Heart right ventricle (tissue), 16 donors: ENCODE measurements at places on chromosomes 2 and 18. TPM values are rescaled to one million over a fixed set of nuclear protein-coding genes. Genes with fewer than 3 reads are reported as not detected.

The MAP2 gene
- total RNA-seq, result 12.6 TPM

DNA sequence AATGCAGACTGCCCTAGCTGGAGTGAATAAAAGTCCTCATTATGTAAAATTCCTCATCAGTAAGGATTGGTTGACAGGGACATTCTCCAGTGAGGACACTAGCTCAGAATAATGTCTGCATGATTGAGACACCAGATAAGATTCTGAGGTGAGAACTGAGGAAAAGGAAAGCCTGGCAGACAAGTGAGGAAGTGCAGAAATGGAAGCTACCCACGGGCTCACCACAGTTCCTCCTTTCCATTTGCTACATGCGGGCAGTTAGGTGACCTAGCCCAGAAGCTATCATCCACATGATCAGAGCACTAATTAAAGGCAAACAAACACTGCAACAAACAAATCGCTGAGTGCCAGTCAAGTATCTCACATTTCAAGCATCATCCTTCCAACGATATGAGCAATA lies 27.7 kb downstream of the NETO1 start:
- DNase-seq, result no peak

- no peak for DNase-seq
Observed at GRCh38 chr18:61734396-61734795, 158.4 kb downstream of the RNF152 start.

DNA sequence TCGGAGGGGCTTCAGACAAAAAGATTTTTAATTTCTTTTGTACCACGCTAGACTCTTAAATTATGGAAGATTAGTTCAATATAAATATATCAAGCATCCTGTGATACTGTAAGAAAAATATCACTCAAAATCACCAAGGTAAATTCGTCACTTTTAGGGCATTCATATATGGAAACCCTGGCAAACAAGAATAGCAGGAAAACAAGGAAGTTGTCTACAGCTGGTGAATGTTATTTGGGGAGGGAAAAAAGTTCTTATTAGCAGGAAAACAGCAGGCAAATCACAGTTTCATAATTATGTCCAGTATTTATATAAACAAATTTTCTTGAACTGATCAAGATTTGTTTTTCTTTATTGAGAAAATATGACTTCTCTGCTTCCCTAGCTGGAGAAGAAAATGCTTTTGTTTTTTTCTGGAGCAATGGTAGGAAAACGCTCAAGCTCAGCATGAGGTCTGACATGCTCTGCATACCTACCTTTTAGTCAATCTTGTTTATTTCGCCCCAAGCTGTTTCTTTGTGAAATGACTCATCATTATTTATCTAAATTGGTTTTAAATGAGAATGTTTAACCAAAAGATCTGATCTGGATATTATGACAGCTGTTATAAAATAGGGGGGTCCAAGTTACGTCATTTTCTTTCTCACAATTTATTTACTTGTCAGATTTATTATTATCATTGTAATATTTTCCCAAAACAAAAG lies 14.7 kb downstream of the LINC00305 start:
- DNase-seq, result no peak

DNA sequence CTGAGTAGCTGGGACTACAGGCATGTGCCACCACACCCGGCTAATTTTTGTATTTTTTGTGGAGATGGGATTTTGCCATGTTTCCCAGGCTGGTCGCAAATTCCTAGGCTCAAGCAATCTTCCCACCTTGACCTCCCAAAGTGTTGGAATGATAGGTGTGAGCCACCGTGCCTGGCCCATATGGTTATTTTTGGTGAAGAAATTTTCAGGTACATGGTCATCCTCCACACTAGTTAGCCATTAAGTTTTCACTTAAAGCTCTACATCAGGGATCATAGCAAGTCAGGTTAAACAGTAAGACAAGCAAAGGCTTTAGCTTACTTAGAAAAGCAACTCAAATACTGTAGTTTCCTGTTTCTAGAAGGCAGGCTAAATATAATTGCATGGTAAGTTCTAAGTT lies 104.3 kb upstream of the GRB14 start:
- DNase-seq, result no peak

GRCh38 chr2:45554073-45554741 lies 56.9 kb downstream of the SRBD1 start:
- DNase-seq, result no peak

- DNase-seq, result no peak
Observed at GRCh38 chr2:29074411-29074810, at the start of gene PCARE. Gene PCARE (minus strand): TSS chr2:29074523. CDS start chr2:29074261, 262 bp downstream.

The UGT1A3 gene
- total RNA-seq, result not detected

GRCh38 chr18:35463050-35463449 lies 34.7 kb downstream of the INO80C start:
- DNase-seq, result peak; percentile 57

GRCh38 chr18:26322890-26323653 lies 96.8 kb downstream of the TAF4B start:
- DNase-seq, result no peak

GRCh38 chr2:213252206-213252605 lies 32.1 kb upstream of the SPAG16 start:
- DNase-seq, result no peak

DNA sequence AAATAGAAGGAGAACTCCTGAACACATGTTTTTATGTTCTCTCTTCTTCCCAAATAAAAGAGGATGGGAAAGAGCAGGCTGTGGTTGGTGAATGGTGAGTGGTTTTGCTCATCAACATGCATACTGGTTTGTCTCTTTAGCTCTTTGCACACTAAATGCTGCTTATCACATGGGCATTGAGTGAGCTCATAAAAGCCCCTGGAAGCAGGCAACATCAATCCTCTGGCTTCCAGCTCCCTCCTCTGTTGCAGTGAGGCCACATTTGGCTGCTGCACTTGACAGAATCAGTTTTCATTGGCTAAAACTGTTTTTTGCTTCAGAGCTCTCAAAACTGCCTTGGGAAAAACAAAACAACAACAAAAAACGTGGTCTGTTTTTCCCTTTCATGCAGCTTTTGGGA lies 1308.2 kb upstream of the NRXN1 start:
- DNase-seq, result no peak

GRCh38 chr2:21422724-21423522 lies 299.2 kb downstream of the TDRD15 start:
- DNase-seq, result no peak

GRCh38 chr18:53629337-53629736 lies 595.1 kb downstream of the MBD2 start:
- DNase-seq, result no peak

The ZSWIM2 gene
- not detected for total RNA-seq

The HOXD9 gene
- total RNA-seq, result not detected

DNA sequence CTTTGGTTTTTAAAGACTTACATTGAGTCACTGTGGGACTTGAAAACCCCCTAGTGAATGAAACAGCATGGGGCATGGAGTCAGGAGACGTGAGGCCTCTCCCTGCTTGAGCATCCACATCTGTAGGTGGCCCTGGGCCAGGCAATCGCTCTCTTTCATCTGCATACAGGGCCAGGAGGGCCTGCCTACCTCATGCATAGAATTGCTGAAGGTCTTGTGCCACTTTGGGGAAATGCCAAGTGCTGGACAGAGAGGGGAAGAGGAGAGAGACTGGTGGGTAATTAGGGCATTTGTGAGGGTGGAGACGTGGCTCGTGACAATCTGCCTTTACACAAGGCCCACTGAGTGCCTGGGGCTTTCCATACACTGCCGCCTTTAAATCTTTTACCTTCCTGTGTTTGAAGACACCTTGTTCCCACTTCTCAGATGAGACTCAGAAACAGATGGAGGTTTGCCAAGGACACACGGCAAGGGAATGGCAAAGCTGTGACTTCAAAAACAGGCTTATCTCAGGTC lies 322.2 kb upstream of the HS6ST1 start:
- DNase-seq, result no peak

- no peak for DNase-seq
Observed at GRCh38 chr2:65917986-65918385, 485.6 kb upstream of the SPRED2 start.

The MC2R gene
- not detected for total RNA-seq

- no peak for DNase-seq
Observed at GRCh38 chr2:23695890-23696751, 230.8 kb downstream of the ATAD2B start.

DNA sequence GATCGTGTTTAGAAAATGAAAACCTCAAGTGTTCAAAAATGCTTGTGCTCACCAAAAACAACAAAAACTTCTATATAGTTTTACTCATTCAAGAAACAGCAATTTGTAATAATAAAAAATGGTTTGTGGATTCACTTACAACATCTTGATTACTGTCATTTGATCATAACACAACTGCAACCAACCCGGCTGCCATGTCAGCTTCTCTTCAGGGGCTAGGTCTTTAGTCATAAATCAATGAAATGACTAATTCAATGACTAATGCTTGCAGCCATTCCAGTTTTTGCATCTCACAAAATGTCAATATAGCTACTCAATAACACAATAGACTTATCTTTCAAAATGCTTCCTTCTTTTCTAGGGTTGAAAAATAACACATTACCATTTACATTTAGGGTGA lies 128.0 kb downstream of the OLA1 start:
- DNase-seq, result no peak

DNA sequence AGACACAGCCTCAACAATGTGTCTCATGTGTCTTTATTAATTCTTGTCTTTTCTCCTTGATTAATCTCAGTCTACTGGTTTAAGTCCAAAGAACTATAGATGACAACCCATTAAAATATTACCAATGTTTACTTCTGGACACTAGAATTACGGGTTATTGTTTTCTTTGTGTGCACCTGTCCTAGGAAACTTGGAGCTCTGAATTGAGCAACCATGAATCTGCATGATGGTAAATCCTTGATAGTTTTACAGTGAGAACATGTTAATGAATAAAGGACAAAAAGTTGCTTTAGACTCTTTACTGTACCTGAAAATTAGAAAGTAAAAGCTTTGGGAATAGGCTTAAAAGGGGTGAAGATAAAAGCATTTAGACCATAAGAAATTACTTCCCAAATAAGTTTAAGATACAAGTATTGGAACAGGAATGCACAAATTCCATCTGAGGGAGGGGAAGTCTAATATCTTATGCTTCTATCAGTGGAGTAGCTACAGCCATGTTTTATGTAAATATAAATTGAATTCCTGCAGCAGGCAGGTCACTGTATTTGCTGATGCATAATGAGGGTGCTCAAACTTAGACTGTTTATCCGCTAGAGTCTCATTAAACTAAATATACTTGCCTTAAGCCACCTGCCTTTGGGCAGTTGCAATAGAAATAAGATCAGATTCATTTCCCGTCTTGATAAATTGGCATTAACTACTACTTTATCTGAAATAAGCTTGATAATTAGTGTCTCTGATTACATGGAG lies 603.7 kb upstream of the GCFC2 start:
- DNase-seq, result no peak

GRCh38 chr2:172999641-173000386 lies 75.8 kb upstream of the MAP3K20 start:
- no peak for DNase-seq

DNA sequence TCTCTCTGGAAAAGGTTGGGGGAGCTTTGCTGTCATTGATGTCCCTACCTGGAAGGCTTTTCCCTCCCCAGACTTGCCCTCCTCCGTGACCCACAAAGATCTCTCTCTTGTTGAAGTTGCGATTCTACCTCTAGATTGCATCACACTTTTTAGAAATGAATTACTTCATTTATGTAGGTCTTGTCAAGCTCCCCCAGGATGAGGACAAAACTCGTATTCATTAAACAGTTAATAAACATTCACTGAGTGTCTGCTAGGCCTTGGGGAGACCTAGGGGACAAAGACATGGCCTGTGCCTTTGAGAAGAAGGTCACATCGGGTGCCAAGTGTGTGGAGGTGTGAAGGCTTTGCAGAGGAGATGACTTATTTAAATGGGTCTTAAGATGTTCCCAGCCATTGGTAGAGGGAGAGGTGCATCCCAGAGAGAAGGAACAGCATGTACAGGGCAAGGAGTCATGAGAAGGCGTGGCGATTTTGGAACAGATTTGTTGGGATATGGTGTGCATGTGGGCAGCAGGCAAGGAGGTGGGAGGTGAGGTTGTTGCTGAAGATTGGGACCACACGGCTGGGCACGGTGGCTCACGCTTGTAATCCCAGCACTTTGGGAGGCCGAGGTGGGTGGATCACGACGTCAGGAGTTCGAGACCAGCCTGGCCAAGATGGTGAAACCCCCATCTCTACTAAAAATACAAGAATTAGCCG lies 9.8 kb upstream of the YWHAQ start:
- DNase-seq, result no peak

- DNase-seq, result no peak
Observed at GRCh38 chr2:19351899-19352697, 6.3 kb downstream of the OSR1 start.

The SERPINB10 gene
- total RNA-seq, result not detected

The CDK5R2 gene
- total RNA-seq, result not detected

GRCh38 chr18:9835825-9836224 lies 49.9 kb upstream of the TXNDC2 start:
- no peak for DNase-seq

The COL4A3 gene
- total RNA-seq, result 1.7 TPM

The CGREF1 gene
- total RNA-seq, result 0.69 TPM

The MALL gene
- 9.8 TPM for total RNA-seq

- no peak for DNase-seq
Observed at GRCh38 chr2:2744107-2744506, 413.0 kb upstream of the MYT1L start.

DNA sequence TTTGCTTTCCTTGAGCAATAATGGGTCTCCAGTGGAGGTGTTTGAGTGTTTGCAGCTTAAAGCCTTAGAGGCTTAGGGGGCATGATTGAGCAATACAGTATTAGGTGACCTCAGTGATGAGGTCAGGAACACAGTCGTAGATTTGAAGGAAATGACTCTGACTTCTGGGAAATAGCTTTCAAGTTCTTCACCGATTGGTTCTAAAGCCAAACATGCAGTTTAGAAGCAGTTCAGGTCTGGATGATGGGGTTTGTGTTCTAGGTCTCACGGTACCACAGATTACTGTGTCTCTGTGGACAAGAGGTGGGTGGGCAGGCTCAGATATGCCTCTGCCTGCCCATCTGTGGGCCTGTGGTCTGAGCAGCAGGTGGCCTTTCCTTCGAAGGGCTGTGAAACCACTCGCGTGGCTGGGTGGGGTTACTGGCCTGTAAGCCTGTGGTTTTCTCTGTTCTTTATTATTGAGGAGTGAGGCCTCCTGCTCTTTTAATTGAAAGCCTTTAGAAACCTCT lies 7.8 kb downstream of the MTHFD2 start:
- no peak for DNase-seq

DNA sequence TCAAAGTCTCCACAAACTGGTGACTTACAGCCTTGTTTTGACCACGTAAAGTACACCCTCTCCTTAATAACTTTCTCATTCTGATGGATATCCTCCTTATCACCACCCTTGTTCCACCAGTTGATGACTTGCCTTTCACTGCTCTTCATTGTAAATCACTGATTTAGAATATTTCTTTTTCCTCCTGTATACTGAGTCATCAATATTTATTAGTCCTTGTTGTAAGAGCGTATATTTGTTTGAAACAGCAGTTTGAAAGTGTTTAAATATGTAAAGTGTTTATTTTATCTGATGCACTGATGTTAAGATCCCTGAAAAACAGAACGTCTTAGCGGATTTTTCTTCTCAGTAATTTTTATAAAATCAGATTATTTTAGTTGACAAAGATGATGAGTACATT lies 34.2 kb upstream of the DYSF start:
- DNase-seq, result no peak

The SETBP1 gene
- 12.0 TPM for total RNA-seq
